Mammary epithelial cell (primary cell): ENCODE measurements at places on chromosomes 12 and 14. TPM values are rescaled to one million over a fixed set of nuclear protein-coding genes. Genes with fewer than 3 reads are reported as not detected.

LTBR gene
- polyA plus RNA-seq, result 119 TPM

GNB3 gene
- polyA plus RNA-seq, result 0.10 TPM

HOXC4 gene
- polyA plus RNA-seq, result 2.4 TPM

LBHD2 gene
- not detected for polyA plus RNA-seq
